ENCODE measurements at places on chromosomes 5 and 9.

DNA sequence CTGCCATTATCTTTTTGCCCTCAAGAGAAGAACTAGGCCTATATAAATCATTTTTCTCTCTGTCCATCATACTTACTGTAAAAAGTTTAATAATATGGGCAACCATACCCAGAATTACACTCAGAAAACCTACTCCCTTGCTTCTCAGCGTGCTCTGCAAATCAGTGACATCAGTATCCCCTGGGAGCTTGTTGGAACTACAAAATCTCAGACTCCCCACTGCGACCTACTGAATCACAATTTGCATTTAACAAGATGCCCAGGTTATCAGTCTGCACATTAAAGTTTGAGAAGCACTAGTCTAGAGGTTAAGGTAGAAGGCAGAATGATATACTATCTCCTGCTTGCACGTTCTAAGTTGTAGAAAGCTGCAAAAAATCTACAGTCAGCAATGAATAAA is 127.2 kb downstream of the MLLT3 start:
- DNase-seq, result no peak

DNA sequence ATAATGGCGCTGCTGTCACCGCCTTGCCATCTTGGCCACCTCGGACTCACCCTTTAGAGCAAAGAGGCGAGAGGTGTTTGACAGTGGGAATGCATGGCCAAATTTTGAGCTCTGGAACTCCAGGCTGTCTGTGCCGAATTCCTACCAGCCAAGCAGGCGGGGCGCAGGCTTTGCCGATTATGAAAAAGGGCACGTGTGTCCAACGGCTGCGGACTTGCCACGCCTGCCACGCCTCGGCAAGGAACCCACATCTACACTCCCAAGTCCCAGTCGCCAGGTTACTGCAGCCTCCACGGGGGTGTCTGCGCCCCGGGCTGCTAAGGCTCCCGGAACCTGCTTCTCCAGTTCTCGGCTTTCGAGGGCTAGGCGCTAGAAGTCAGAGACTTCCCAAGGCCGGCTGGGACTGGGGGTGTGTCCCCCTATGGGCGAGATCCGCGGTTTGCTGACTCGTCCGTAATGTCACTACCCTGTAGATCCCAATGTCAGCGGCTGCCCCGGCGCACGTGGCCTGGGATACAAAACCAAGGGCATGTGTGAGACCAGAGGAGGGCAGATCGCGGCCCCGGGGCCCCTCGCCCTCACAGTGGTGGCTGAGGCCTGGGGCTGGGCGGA is 2.8 kb downstream of the NPR3 start:
- DNase-seq, result no peak

- DNase-seq, result no peak
These were observed 125.1 kb upstream of the COL5A1 start for GRCh38 chr9:134516464-134516863.

- no peak for DNase-seq
These were observed 11.9 kb downstream of the GNPDA1 start for GRCh38 chr5:142000704-142001484.

DNA sequence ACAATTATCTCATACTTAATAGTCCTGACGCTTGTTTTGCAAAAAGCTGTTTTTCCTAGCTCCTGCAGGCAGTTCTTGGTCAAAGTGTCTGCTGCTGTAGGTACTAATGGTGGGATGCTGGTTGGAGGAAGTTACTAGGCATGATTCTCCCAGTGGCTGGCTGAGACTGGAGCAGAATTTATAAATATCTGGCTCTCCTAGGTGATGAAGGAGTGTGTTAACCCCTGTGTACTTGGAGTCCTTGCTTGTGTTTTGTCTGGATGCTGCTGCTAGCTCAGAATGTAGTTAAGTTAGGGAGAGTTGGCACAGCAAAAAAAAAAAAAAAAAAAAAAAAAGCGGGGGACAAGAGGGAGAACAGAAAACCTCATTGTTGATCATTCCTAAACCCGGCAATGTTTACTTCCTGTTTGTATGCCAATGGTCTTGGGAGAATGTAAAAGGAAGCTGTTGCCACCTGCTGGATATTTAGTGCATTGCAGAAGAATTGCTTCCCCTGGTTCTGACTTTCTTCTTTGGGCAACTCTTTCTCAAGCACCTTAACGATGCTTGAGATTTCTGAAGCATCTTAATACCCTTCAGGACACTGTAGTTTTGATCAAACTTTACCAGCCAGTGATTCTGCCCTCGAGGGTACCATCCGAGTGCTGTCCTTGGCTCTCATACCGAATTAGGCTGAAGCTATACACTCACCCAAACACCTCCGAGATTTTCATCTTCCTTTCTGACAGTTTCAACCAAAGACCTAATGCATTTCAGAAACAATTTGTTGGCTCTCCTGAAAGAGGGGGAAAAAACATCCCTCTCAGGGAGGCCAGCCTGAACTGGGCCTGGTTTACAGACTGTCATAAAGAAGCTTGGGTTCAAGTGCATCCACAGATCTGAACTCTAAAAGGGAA is 71.7 kb upstream of the WWC1 start:
- DNase-seq, result peak; percentile 14

GRCh38 chr5:169006842-169007790 is 293.8 kb downstream of the SLIT3 start:
- no peak for DNase-seq

GRCh38 chr9:137371946-137372651 is 50.9 kb downstream of the EXD3 start:
- DNase-seq, result no peak

- DNase-seq, result no peak
These were observed 126.8 kb upstream of the PCA3 start for GRCh38 chr9:76637416-76637815.

DNA sequence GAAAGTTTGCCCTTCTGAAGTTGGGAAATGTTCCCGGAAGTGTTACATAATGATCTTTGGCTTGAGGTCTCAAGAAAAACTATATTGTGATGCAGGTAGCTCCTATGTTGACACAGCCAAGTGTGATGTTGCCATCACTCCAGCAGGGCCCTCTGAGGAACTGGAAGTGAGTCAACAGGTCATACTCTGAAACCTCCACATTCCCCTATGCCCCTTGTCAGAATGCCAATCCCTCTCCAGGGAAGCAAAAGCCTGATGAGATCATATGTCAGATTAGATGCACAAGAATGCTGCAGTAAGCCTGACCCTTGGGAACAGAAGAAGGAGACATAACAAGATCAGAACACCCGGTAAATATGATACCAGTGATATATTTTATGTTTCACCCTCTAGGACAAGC is 66.8 kb upstream of the ITGA2 start:
- no peak for DNase-seq

DNA sequence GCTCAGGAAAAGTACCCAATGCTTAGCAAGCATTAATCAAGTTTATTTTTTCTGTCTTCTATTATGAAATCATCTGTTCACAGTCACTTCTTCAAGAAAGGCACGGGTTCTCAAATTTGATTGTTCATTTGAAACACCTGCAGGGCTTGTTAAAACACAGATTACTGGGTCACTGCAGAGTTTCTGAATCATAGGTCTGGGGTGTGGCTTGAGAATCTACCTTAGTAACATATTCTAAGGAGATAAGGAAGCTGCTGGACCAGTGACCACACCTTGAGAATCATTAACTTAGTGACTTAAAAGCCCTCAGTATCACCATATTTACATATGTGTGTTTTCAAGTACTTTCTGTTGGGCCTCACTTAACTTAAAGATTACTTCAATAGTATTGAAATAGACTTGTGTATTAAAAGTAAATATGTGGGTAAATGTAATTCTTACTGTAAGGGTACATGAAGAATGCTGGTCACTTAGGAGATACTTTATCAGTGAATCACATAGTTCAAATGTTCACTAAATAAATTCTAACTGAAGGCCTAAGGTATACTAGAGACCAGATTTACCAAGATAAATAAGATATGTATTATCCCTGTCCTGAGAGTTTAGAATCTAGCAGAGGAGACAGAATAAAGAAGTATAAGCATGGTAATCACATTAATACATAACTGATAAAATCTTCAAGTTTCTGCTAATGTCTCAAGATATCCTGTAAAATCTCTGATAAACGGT is 1342.1 kb upstream of the C9orf72 start:
- no peak for DNase-seq

- no peak for DNase-seq
These were observed 9.5 kb downstream of the FBXL17 start for GRCh38 chr5:108372369-108372768.

GRCh38 chr9:133862585-133863256 is 124.6 kb upstream of the SARDH start:
- DNase-seq, result no peak

DNA sequence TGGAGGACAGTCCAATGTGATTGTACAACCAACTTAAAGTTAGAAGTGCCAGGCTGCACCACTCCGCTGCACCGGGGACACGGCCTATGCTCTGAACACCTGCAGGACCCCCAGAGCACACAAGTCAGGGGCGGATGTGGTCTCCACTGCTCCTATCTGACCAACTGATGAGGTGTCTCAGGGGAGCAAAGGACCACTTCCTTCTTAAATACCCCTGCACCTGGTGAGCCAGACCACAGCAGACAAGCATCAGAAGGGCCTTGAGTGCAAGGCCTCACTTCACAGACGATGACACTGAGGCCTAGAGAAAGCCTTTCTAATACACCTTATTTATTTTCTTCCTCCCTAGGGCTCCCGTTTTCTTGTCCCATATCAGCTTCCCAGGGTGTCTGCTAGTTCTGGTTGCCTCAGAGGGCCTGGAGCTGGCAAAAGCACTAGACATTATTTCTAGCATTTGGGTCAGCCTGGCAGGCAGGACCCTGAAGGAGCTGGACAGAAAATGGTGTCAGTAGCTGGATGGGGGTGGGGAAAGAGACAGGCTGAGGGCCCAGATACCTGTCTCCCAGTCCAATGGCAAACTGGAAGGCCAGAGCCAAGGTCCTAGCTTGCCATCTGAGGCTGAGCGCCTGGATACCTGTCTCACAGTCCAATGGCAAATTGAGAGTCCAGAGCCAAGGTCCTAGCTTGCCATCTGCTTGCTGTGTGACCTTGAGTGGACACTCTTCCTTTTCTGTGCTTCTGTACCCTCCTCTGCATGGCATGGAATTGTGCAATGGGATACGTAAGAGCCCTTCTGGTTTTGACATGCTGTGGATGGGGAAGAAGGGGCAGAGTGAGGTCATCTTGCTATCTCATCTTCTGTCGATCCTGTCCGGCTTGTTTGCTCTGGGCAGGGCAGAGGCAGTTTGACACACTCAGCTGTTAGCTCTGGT is 9.0 kb downstream of the CCDC69 start:
- peak; percentile 61 for DNase-seq

DNA sequence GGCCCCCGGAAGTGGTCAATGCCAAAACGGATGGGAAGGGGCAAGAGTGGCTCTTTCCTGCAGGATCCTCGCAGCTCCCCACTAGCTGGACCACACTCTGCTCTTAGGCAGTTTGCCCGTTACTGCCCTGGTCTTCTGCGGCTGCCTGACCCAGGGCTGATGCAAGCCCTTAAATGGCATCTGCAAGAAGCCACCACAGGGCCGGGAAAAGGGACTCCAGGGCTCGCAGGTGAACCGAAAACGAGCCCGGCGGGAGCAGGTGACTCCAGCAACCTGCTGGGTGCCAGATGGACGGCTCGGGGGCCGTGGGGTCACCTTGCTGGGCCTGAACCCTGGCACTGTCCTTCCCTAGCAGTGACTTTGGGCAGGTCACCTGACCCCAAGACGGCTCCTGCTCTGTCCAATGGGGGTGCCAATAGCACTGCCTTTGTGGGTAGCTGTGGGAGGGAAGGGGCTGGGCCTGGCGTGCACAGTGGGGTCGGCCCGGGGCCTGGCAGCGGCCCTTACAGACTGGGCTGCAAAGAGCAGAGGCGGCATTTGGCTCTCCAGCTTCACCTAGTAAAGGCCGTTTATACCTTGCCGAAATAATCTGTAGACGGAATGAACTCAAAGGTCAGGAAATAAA is 1.3 kb downstream of the TMEM250 start:
- no peak for DNase-seq

DNA sequence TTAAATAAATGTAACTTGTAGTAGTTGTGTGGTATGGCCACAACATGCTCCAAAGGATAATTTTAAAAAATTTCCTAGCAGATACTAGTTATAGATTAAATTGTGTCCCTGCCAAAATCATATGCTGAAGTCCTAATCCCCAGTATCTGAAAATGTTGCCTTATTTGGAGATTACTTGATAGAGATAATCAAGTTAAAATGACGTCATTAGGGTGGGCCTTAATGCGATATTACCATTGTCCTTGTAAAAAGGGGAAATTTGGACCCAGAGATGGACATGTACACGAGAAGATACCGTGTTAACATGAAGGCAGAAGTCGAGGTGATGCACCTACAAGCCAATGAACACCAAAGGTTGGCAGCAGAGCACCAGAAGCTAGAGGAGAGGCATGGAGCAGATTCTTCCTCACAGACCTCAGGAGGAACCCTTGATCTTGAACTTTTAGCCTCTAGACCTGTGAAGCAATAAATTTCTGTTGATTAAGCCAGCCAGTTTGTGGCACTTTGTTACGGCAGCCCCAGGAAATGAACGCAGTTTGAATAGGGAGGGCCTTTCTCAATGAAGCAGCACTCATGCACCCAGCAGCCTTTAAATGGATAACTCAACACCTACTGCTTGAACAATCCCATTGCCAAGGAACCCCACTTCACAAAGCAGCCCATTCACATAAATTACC is 148.9 kb downstream of the ARHGAP26 start:
- DNase-seq, result no peak

GRCh38 chr5:122581629-122582028 is 193.3 kb upstream of the SNX2 start:
- no peak for DNase-seq

GRCh38 chr9:87229108-87229507 is 268.6 kb upstream of the DAPK1 start:
- no peak for DNase-seq

GRCh38 chr9:3475300-3476020 is 50.3 kb downstream of the RFX3 start:
- no peak for DNase-seq

- no peak for DNase-seq
These were observed 3.3 kb downstream of the OLFML2A start for GRCh38 chr9:124780060-124780756.

DNA sequence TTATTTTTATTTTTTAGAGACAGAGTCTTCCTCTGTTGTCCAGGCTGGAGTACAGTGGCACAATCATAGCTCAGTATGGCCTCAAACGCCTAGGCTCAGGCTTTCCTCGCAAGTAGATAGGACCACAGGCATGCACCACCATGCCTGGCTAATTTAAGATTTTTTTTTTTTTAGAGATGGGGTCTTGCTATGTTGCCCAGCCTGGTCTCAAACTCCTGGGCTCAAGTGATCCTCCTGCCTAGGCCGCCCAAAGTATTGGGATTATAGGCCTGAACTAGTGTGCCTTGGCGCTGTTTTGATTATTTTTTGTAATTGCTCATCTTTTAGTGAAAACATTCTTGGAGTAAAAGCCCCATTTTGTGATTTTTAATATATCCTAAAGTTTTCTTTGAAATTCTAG is 5.4 kb downstream of the YTHDC2 start:
- DNase-seq, result no peak

DNA sequence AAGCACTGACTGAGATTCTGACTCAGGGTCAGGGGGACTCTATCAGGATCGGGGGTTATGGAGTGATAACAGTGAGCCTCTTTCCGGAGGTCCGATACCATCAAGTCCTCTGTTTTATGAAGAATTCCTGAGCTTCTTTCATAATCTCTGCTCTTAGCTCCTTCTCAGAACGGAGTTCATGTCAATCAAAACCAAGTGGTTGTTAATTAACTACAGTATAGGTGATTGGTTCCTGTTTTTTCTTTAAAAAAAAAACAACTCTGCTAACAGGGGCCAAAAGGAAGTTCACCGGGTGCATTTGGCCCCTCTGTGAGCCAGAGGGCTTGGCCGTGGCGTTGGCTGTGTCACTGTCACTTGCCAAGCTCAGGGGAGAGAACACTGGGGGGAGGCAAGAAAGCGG is 4.0 kb downstream of the GFI1B start:
- no peak for DNase-seq

Data from activated gamma-delta T cell treated with Interleukin-2 at 50 U/mL for 16 hours (primary cell).